ENCODE measurements at places on chromosomes 4 and X.

- no peak for DNase-seq
Observed at GRCh38 chrX:154376774-154377173, 2.3 kb upstream of the EMD start.

DNA sequence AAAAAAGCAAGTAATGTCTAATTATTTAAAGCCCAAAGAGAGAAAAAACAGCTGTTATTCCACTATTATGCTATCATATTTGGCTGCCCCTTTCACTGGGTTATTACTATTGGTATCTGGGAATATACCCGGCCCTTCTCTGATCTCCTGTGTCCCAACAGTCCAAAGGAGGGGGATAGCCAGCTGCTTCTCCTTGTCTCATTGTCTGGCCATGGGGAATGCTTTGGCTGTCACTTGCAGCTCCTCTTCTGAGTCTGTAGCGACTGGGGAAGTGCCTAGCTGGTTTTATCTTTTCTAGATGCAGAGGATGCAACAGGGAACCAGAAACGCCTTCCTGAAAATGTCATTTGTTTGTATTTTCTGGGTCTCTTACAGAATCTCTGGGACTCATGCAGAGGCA, 33.9 kb downstream of the MGARP start:
- no peak for DNase-seq

DNA sequence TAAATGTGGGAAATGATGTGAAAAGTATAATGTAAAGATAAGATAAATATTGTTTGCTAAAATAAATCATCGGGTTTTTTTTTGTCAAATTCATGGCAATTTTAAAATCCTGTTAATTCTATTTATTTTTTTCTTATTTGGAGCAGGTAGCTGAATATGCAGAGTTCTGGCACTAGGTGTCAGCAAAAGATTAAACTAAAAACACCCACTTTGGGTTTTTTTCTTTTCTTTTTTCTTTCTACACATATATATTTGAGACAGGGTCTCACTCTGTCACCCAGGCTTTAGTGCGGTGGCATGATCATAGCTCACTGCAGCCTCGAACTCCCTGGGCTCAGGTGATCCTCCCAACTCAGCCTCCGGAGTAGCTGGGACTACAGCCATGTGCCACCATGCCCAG, 6.9 kb upstream of the RAP2C start:
- no peak for DNase-seq

GRCh38 chr4:24867766-24868296, 45.0 kb downstream of the CCDC149 start:
- no peak for DNase-seq

DNA sequence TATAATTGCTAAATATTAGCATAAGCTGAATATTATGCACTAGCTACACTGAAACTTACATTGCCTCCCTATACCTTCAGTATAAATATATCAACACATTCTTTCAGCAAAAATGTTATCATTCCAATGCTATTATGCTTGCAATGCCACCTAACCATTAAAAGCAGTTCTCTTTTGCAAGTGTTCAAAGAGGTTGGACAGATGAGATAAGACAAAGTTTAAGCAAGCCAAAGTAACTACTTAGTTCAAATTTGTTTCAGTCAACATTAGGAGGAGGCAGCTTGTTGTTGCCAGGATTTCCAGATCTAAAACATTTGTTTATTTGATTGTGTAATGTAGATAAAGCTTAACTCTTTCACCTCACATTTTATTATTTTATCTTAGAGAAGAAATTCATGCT, 323.9 kb upstream of the FAM241A start:
- no peak for DNase-seq

DNA sequence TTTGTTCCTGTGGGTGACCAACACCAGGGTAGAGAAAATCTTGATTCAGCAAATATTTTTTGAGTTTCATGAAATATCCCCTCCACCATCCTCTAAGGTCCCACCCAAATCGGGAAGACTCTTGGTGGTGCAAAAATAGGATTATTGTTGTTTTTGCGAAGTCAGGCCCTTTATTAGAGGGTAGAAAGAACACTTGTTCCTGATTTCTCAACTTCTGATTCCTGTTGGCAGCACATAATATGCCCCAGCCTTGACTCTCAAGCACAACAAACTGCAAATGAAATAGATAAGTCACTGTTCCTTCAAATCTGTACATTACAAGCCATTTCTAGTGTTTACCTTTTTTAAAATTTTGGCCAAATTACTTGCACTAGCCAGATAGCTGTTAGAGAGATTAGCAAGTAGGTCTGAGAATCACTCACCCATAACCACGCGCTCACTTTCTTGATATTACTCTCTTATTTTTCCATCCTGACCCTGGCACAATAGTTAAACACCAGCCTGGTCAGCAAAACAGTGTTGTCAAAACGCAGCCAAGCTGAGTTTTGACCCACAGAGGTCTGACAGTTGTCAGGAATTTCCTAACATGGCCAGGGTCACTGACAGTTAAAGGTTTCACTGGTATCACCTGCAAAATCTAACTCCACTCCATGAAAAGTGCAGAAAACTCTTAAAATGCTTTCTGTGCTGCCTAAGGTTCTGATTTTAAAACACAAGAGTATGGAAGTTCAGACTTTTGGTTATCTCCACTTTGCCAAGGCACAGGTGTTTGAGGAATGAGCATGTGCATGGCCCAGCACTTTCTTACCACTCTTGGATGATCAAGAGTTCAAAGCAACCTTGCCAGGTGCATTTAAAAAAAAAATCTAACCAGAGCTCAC, 69.8 kb downstream of the RBM47 start:
- DNase-seq: no peak

- no peak for DNase-seq
Observed at GRCh38 chr4:182827954-182828353, 89.2 kb downstream of the DCTD start.

DNA sequence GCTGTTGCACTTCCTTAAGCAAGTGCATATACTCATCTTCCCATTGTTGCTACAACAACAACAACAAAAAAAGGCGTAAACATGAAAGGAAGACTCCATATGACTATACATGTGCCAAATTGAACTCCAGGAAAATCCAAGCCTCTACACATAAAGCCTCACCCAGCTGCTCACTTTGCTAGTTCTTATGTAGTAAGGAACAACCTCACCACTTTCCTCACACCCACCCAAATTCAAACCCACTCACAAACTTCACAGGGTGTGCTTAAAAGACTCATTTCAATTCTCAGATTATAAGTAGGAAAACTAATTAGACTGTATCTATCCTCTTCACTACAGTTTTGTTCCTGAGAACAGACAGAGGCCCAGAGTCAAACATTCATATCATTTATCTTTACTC, 671.1 kb upstream of the INTU start:
- DNase-seq: no peak

DNA sequence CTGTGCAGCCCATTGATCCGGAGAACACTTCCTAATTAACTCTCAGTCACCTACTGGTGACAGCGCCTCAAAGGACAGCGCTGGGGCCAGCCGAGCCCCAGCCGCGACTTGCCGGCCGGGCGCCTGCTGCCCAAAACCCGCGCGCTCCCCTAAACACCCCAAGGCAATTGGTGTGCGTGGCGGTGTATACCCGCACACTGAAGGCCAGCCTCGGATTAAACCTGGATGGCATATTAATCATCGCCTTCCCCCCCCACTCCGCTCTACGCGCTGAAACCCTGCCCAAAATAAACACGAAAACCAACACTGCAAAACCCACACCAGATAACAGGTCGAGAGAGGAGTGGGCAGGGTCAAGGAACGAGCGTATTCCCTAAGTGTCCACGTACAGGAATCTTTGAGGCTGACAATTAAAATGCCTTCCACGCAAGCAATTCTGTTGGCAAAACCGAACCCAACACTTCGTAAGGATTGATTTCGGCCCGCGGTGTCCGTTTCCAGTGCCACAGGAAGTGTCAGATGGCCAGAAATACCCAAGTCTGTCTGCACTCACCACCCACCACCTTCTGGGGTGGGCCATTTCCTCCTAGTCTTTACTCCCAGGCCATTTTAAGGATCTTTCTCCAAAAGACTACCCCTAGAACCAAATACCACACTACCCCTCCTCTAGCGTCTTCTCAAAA, 2.7 kb downstream of the BCOR start:
- DNase-seq: no peak

GRCh38 chrX:138709886-138710791, 1.4 kb downstream of the FGF13 start:
- DNase-seq: no peak

- DNase-seq: no peak
Observed at GRCh38 chr4:80184825-80185756, 12.2 kb upstream of the PRDM8 start.

GRCh38 chr4:102791318-102791835, 30.6 kb upstream of the MANBA start:
- DNase-seq: no peak

DNA sequence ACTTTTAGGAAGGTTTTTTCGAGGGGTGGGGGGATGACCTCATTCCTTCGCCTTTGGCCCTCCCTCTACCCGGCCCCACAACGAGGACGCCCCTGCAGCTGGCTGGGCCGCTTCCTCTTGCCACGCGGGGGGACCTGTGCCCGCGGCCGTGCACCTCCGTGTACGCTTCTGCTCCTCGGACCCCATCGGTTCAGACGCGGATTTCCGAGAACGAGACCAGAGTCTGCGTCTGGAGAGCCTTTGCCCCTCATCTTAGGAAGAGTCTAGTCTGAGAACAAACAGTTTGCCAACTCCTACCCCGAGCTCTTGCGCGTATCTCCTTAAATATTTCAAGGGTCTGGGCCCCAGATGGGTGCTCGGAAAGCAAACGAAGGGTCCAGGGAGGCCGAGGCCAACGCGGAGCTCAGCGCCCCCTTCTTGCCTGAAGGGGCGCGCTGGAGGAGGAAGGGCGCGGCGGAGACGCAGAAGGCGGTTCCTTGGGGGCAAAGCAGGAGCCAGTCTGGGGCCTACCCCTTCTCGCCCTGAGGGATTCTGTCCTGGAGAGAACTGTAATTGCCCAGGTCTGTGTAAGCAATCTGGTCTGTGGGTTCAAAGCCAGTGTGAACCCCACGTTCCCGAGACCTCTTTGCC, 3.9 kb upstream of the SFRP2 start:
- no peak for DNase-seq

DNA sequence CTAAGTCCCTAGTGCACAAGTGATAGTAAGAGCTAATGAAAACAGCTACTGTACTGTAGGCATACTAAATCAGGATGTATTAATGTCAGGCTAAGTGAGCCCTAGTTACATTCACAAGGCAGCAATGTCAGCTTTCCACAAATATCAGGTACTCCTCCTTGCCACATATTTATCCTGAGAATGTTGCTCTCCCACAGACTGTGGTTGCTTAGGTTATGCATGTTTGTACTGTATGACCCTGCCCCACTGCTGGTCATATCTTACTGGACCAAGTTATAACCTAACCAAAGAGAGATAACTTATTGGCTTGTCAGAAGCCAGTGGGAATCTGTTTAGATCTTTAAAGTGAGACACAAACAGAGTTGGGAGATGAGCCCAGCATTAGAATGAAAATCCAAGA, 241.0 kb downstream of the SLC39A8 start:
- DNase-seq: no peak

- no peak for DNase-seq
Observed at GRCh38 chr4:109441862-109442458, 8.3 kb downstream of the SEC24B start.

DNA sequence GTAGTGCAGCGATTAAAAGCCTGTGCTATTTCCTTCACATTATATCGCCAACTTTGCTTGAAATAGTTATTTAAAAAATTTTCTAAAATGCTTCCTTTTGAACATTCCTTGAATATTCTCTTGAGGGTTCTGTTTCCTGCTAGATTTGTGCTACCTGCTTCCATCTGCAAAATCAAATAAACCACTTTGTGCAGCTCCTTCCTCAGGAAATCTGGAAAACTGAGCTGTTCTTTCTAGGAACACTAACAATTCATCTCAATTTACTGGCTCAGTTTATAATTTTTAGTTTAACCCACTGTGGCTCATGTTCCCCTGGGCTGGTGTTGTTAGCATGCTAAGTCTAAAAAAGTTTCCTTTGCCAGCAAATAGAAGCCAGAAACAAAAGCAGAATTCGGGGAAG, 88.1 kb upstream of the LCORL start:
- DNase-seq: no peak

- DNase-seq: no peak
Observed at GRCh38 chrX:134181275-134181660, 55.7 kb upstream of the CCDC160 start.

GRCh38 chr4:53847965-53848364, 216.4 kb downstream of the CHIC2 start:
- no peak for DNase-seq

- DNase-seq: peak; percentile 37
Observed at GRCh38 chr4:17385403-17385802, 126.5 kb downstream of the QDPR start.

DNA sequence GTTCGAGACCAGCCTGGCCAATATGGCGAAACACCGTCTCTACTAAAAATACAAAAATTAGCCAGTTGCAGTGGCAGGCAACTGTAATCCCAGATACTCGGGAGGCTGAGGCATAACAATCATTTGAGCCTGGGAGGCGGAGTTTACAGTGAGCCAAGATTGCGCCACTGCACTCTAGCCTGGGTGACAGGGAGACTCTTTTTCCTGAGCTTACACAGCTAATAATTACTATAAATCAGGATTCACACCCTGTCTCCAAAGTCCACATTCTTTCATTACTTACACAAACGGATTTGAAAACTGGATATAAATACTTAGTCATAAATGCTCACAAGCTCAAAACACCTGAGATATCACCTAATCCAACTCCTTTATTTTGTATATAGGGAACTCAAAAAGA, 151.6 kb downstream of the LRBA start:
- no peak for DNase-seq

DNA sequence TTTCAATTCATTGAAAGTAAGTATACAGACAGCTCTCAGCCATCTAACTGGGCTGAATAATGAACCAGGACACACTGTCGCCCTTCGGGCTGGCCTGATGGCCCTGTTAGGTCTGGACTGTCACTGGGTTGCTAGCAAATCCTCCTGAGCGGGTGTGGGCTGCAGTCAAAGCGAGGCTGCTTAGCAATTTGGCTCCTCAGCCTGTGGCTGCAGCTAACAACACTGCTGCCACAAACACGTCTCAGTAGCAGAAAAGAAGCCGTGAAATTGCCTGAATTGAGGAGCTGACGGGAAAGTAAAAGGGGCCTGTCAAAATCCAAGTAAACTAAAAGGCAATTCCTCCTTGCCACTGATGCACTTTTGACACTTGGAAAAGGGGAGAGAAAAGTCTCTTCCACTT, 72.8 kb downstream of the SMIM20 start:
- DNase-seq: no peak

- DNase-seq: no peak
Observed at GRCh38 chr4:6727943-6728250, 11.9 kb downstream of the BLOC1S4 start.

- no peak for DNase-seq
Observed at GRCh38 chr4:102817021-102817605, 10.2 kb downstream of the UBE2D3 start.

Data from LoVo (cell line).